ENCODE measurements at places on chromosomes 16 and 17. TPM values are rescaled to one million over a fixed set of nuclear protein-coding genes. Genes with fewer than 3 reads are reported as not detected.
A peak's percentile ranks its signal among the peaks of the same experiment; 100 is the strongest.

DNA sequence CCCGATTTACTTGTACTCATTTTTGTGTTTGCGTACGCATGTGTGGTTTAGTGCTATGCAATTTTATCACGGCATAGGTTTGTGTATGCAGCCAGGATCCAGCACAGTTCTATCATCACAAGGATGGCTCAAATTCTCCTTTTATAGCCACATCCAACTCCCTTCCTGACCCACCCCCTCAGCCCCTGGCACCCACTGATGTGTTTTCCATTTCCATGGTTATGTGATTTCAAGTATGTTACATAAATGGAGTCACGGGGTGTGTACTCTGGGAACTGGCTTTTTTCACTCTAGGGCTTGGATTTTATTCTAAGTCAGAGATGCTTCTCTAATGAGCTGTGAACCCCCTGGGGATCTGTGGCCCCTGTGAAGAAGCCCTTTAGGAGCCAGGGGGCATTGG lies 16.8 kb downstream of the IL4R start:
- no peak for DNase-seq

Gene KRTAP16-1
- not detected for total RNA-seq

- peak; percentile 44 for DNase-seq
Measured at GRCh38 chr16:86398622-86399021, 111.7 kb upstream of the FOXF1 start.

- peak; percentile 53 for DNase-seq
Measured at GRCh38 chr16:67260426-67261063, 11.8 kb downstream of the SLC9A5 start.

Gene SBK1
- 0.19 TPM for total RNA-seq

GRCh38 chr17:7354262-7354843 lies 603 bp upstream of the TMEM95 start:
- DNase-seq = no peak

- no peak for DNase-seq
Measured at GRCh38 chr16:89312194-89312593, 94.7 kb downstream of the ZNF778 start.

DNA sequence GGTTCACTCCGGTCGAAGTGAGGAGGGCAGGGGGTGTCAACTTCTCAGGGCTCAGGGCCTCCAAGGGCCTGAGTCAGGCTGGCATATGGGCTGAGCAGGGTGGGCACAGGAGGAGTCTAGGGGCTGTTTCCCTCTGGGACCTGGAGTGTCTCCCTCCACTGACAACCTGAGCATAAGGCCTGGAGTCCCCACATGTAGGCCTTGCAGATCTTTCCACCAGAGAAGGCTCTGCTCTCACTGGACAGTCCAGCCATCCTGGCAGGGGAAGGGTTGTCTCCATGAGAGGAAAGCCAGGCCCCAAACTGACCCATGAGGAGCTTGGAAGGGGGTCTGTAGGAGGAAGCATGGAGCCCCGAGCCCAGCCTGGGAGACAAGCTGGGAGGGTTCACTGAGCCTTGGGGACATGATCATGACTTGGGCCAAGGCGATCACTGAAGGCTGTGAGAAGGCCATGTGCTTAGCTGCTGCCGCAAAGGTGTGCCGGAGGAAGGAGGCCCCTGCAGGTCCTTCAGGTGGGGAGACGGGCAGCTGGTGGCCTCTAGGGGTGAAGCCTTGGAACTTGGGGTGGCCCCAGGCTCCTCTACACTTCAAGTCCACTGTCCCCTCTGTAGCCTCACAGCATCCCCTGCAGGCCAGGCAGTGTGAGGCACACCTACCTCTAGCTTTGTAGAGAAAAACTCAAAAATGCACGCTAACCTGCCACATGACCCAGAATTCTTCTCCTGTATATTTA lies 9.9 kb downstream of the CMTM2 start:
- peak; percentile 58 for DNase-seq

DNA sequence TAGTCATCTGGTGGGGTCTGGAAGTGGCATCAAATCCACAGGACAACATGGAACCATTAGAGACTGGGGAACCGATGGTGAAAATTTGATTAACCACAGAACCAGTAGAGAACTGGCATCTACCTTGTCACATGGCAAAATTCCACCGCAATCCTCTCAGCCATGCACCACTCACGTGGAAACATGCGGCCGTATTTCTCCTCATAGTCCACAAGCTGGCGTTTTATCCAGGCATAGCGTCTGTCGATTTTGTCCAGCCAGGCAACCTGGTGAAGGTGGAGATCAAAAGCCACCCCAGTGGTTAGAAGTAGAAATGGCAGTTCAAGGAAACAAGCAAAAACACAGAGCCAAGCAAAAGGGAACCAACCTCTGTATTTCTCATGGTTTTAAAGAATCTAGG lies 87.6 kb downstream of the VPS53 start:
- DNase-seq = no peak

Gene EFCAB13
- total RNA-seq = 1.8 TPM

Gene HES7
- total RNA-seq = not detected

GRCh38 chr17:75135946-75136345 lies 4.4 kb upstream of the NT5C start:
- no peak for DNase-seq

GRCh38 chr17:34252095-34252443 lies 3.0 kb upstream of the CCL2 start:
- DNase-seq = no peak

GRCh38 chr17:28874750-28875149 lies 19.9 kb downstream of the ERAL1 start:
- no peak for DNase-seq

- DNase-seq = no peak
Measured at GRCh38 chr16:9843424-9844018, 338.7 kb downstream of the GRIN2A start.

Gene HSD17B1
- 0.82 TPM for total RNA-seq

Gene PIK3R6
- total RNA-seq = not detected

DNA sequence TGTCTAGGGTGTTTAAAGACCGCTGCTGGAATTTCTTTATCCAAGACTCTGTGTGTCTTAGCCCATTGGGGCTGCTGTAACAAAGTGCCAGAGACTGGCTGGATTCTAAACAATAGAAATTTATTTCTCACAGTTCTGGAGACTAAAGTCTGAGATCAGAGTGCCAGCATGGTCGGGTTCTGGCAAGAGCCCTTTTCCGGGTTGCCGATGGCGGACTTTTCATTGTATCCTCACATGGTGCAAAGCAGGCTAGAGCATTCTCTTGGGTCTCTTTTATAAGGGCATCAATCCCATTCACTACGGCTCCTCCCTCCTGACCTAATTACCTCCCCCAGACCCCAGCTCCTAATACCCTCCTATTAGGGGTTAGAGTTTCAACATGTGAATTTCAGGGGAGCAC lies 9.5 kb downstream of the NLRC5 start:
- no peak for DNase-seq

DNA sequence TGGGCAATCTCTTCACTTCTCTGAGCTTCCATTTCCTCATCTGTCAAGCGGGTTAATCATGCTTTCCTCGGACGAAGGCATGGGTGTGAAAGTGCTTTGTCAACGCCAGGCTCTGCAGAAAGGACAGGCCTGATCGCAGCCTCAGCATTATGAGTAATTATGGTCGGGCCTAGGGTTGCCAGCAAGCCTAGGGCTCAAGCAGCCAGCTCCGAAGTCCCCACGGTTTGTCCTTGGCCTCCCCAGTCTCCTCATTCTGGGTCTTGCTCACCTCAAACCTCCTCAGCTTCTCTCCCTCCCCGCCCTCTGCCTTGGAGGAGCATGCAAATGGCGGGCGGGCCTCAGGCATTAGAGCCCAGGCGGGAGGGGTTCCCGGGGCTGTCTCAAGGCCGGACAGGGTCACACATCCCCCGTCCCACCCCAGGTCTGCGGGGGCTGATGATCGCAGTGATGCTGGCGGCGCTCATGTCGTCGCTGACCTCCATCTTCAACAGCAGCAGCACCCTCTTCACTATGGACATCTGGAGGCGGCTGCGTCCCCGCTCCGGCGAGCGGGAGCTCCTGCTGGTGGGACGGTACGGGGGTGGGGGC lies 10.2 kb upstream of the FAM83G start:
- DNase-seq = no peak

GRCh38 chr16:11139326-11140097 lies 116.5 kb downstream of the SOCS1 start:
- no peak for DNase-seq

DNA sequence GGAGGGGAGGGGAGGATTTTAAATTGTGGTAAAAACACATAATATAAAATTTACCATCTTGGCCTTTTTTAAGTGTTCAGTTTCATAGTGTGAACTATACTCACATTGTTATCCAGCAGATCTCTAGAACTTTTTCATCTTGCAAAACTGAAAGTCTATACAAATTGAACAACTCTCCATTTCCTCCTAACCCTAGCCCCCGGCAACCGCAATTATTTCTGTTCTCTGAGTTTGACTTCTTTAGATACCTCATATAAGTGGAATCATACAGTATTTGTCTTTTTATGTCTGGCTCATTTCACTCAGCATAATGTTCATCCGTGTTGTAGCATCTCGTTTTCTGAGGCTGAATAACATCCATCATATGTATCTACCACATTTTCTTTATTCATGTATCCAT lies 30.0 kb upstream of the MRTFB start:
- DNase-seq = peak; percentile 42

DNA sequence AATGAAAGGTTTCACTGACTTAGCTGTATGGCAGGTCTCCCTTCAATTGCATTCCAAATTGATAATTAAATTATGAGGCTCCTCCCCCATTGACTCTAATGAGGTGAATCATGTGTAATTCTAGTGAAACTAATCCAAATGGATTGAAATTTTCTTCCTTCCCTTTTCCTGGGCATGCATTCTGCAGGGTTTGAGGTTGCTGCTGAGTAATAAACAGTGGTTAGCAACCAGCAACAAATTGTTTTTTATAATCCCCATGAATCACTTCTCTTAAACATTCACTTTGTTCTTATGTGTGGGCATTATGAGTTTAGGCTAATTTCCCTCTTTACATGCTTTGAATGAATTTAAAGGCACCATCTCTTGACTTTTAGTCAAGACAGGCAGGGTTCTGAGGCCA lies 43.4 kb downstream of the MYOCD start:
- no peak for DNase-seq

DNA sequence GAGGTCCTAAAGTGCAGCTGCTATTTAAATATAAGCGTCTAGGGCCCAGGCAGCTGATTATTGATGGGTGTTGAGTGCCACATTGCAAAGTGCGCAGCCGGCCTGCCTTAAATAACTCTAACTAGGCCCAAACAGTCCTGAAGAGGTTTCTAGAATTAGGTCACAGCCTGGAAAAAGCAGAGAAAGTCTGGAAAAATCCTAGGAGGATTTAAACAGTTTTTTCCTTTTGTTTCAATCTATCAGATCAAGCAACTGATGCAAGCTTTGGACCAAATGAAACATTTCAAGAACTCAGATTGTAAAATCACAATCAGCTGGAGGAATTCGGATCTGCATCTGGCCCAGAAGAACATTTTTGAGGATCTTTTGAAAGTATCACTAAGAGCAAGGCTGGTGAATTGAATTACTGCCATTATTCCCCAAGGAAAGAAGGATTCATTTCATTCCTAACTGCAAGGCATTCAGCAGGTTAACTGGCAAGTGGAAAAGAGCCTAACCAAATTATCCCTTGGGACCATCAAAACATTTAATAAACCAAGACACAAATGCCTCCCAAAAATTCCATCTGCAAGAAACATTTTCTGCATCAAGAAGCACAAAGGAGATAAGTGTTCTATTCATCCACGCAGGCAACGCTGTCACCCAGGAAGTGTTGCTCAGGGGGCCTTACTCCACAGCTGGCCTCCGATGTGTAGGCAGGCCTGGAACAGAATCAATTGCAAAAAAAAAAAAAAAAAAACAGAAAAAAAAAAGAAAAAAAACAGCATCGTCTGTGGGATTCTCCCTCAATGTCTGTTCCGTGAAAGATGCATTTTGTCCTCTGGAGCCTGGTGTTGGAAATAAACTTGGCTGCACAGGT lies 46.1 kb downstream of the IRX3 start:
- DNase-seq = peak; percentile 52

- no peak for DNase-seq
Measured at GRCh38 chr17:48894886-48895285, 2.3 kb downstream of the ATP5MC1 start.

Gene CCL3
- not detected for total RNA-seq

GRCh38 chr16:60675022-60675421 lies 1361.2 kb downstream of the CDH8 start:
- DNase-seq = no peak

- no peak for DNase-seq
Measured at GRCh38 chr17:14771543-14771942, 470.7 kb downstream of the HS3ST3B1 start.

DNA sequence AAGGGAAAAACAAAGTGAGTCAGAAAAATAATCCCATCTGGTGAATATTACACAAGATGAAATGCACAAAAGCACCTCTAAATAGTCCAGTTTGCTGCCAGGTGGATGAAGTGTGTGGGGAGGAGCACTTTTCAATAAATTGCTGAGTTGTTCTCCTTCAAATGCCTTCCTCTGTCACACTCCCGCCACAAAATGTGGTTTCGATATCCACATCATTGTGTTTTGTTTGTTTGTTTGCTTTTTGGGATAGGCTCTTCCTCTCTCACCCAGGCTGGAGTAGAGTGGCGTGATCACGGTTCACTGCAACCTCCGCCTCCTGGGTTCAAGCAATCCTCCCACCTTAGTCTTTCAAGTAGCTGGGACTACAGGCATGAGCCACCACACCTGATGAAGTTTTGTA lies 24.6 kb upstream of the SHISA9 start:
- no peak for DNase-seq

- DNase-seq = no peak
Measured at GRCh38 chr17:44610871-44611270, 45.4 kb upstream of the MEIOC start.

Gene NF1
- total RNA-seq = 25.1 TPM

GRCh38 chr16:813916-814412 lies 13.4 kb upstream of the GNG13 start:
- no peak for DNase-seq

Gene QPRT
- total RNA-seq = 41.1 TPM

DNA sequence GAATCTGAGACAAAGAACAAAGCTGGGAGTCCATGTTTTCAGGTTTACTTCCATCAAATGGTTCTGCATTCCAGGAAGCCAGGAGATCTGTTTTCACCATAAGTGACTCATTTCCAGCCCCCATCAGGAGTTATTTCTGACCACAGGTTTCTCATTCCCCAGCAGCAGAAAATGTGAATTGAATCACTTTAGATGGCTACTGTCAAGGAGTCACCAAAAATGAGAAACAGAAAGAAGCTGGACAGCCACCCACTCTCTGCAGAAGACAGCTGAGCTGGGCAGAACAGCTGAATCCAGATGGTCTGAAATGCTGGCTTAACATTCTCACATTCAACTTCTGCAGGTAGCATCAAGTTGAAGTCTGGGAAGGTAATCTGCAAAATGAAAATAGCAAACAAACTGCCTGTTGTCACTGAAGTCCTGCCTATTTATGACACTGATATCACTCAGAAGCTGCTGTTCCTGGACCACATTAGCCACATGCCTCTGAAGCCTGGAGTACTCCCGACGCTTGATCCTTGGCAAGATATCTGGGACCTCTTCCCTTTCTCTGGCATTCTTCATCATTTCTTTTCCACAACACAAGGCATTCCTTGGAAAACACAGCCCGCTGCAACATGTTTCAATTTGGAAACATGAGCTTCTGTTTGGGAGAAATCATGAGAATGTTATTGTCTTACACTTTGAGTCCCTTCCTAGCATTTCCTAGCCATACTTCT lies 15.3 kb downstream of the CCL11 start:
- no peak for DNase-seq
